Effector memory CD4-positive, alpha-beta T cell (primary cell): ENCODE measurements at places on chromosomes 12 and 14.
A peak's percentile ranks its signal among the peaks of the same experiment; 100 is the strongest.

- DNase-seq: peak; percentile 22
Measured at GRCh38 chr12:112979041-112979680, 842 bp downstream of the OAS2 start.

GRCh38 chr12:121300083-121300819 is 3.7 kb upstream of the CAMKK2 start:
- no peak for DNase-seq

DNA sequence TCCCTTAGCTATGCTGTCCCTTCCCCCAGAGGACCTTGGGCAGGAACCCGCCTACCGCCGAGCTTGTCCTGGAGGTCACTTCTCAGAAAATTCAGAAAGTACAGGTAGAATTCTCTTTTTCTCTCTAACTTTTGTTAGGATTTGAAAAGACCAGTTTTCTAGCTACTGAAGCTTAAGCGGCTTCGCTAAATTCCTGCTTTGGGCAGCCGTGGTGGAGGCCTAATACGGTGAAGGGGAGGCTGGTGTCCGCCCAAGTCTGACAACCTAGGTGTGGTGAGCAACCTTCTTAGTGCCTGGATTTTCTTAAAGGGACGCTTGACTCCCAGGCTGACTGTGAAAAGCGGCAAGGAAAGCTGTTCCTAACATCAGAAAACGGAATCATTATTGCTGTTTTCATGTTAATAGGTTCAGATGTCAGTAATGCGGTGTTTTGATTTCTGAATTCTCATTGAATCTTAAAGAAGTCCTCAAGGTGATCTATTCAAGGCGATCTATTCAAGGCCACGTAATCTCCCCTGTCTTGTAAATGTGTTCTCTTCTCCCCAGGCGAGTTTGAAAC is 835 bp downstream of the FGD4 start:
- DNase-seq: no peak

- DNase-seq: no peak
Measured at GRCh38 chr12:24378548-24379407, 429.3 kb upstream of the SOX5 start.

DNA sequence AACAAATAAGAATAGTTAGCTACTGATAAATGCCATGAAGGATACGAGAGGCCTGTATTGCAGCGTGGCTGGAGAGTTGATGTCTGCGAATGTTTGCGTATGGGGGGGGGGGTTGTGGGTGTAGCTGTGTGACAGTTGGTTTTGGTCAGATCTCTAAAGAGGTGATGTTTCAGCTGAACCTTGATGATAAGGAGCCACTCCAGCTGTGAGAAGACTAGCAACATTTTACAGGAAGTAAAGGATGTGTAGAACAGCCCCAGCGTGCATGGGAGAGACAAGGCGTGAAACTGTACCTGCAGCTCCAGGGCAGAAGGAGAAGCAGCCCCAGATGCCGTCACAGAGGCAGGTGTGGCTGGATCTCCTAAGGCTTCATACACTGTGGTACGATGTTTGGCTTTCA is 416.9 kb downstream of the TMEM132D start:
- DNase-seq: no peak

DNA sequence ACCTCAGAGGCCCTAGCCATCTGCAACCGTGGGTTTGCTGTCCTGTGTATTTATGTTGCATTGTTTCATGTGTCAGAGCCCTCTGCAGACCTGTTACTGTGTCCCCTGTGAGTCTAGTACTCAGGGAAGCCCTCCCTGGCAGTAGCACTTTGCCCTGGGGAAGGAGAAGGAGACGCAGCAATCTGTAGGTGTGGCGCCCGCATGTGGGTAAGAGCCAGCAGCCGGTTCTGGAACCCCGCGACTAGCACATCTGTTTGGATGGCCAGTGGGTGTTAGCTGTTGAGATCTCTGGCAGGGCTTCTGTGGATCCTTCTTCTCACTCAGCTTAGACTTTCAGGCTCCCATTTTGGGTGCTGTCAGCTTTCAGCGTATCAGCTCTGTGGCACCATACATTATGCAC is 57.0 kb downstream of the TECPR2 start:
- no peak for DNase-seq

DNA sequence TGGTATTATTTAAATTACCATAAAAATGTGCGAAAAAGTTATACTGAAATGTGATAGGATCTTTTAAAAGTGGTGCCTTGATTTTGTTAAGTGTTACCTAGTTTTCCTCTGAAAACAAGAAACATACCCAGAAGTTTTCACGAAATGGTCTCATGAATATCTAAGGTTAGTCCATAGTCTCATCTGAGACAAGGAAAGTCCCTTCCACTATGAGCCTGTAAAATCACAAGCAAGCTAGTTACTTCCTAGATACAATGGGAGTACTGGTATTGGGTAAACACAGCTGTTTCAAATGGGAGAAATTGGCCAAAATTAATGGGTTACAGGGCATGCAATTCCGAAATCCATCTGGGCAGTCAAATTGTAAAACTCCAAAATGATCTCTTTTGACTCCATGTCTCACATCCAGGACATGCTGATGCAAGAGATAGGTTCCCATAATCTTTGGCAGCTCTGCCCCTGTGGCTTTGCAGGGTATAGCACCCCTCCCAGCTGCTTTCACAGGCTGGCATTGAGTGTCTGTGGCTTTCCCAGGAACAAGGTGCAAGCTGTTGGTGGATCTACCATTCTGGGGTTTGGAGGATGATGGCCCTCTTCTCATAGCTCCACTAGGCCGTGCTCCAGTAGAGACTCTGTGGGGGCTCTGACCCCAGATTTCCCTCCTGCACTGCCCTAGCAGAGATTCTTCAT is 271.4 kb downstream of the NAV3 start:
- no peak for DNase-seq

- no peak for DNase-seq
Measured at GRCh38 chr14:35949920-35950513, 123.9 kb downstream of the BRMS1L start.

- no peak for DNase-seq
Measured at GRCh38 chr12:114476159-114476558, 70.2 kb upstream of the TBX5 start.

- DNase-seq: no peak
Measured at GRCh38 chr12:10395390-10395998, 5.7 kb upstream of the KLRK1 start.

GRCh38 chr12:23944067-23944466 is 5.4 kb downstream of the SOX5 start:
- DNase-seq: no peak

DNA sequence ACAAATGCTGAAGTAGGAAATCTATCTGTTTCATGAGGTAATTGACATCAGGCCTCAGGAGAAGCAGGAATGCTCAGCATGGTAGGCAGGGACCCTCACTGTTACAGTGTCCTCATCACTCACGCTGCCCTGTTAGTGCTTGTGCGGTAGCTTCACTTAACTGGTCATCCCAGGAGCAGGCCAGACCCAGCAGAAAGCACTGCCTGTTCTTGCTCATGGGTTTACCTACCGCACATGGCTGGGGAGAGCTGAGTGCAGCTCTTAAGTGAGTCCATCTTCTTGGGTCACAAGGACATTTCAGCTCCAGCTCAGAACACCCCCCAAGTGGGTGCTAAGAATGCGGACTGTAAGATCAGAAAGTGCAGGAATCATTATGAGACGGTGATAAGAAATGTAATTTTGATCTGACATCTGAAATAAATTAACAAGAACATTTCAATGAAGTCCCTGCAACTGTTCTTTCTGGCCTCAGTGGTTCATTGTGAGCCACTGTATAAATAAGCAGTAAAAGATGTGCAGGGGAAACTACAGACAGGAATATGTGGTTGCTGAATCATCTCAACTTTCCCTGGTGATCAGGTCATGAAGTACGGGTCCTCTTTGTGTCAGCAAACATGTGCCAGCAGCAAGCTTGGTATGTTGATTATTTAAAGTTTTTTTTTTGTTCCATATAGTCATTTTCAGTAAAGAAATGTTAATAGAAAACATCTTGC is 757.7 kb upstream of the TMEM132C start:
- no peak for DNase-seq

GRCh38 chr12:25417071-25417470 is 136.0 kb downstream of the LMNTD1 start:
- no peak for DNase-seq

GRCh38 chr12:22266101-22266500 is 68.4 kb downstream of the ST8SIA1 start:
- no peak for DNase-seq

GRCh38 chr12:66531766-66532165 is 147.1 kb downstream of the GRIP1 start:
- no peak for DNase-seq

GRCh38 chr12:113299619-113300237 is 35.2 kb downstream of the SLC8B1 start:
- no peak for DNase-seq
